ENCODE measurements at places on chromosomes 4 and X.

- H3K4me1 ChIP-seq: no peaks in the 10 kb centered on the region
- H3K4me3 ChIP-seq: no peak overlapping the region
- H3K27ac ChIP-seq: no peak overlapping the region
Observed at GRCh38 chr4:57342411-57342810, 232.2 kb upstream of the IGFBP7 start.

DNA sequence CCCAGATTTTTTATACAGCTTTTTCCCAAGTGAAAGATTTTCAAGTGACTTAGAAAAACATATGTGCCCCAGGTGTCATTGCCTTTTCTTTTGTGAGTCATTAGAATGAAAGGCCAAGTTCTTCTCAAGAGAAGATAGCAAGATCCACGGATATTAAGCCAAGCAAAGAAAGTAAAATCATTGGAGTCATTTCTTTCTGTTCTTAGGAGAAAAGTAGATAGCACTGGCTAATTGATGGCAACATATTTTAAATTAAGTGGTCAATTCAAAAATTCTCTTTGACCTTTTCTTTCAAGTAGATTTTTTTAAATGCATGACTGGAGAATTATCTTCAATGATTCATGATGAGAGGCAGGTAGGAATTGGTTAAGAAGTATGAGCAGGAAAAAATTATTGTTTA is 94.4 kb downstream of the HHIP start:
- no peak for DNase-seq
- no peak overlapping the region for H3K4me3 ChIP-seq
- no peaks in the 10 kb centered on the region for H3K27me3 ChIP-seq
- H3K4me1 ChIP-seq: no peaks in the 10 kb centered on the region
- no peaks in the 10 kb centered on the region for H3K36me3 ChIP-seq
- H3K27ac ChIP-seq: no peak overlapping the region

- H3K4me1 ChIP-seq: no peaks in the 10 kb centered on the region
- DNase-seq: no peak
- H3K27me3 ChIP-seq: no peaks in the 10 kb centered on the region
- no peak overlapping the region for H3K27ac ChIP-seq
Observed at GRCh38 chrX:72634331-72634730, 61.7 kb upstream of the HDAC8 start.

- no peak overlapping the region for H3K4me3 ChIP-seq
- H3K27me3 ChIP-seq: no peaks in the 10 kb centered on the region
- peaks cover 38% of the 10 kb centered on the region for H3K4me1 ChIP-seq
- no peaks in the 10 kb centered on the region for H3K36me3 ChIP-seq
- no peak for DNase-seq
- no peak overlapping the region for H3K27ac ChIP-seq
Observed at GRCh38 chr4:101292214-101292613, 55.1 kb downstream of the PPP3CA start.

- no peaks in the 10 kb centered on the region for H3K27me3 ChIP-seq
- H3K4me1 ChIP-seq: no peaks in the 10 kb centered on the region
- no peak overlapping the region for H3K4me3 ChIP-seq
- no peak for DNase-seq
- no peaks in the 10 kb centered on the region for H3K36me3 ChIP-seq
- no peak overlapping the region for H3K27ac ChIP-seq
Observed at GRCh38 chr4:54843106-54843505, 185.3 kb downstream of the KIT start.

DNA sequence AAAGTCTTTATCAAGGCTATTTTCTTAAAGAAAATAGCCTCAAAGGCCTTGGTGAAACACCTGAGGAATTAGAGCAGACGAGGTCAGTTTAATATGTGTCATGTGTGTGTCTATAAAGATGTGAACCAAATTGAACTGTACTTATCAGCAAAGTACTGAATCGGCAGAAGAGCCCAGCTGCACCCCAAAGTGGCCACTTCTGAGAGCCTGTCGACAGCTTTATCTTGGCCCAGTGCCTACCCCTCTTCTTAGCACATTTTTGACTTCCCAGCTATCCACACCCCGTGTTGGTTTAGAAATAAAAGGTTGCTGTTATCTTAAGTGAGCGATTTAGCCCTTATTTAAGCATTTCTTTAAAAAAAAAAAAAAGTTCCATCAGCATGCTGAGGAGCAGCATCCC is 329.7 kb downstream of the FBXW7 start:
- H3K36me3 ChIP-seq: no peaks in the 10 kb centered on the region
- no peak overlapping the region for H3K4me3 ChIP-seq
- H3K27ac ChIP-seq: no peak overlapping the region
- H3K27me3 ChIP-seq: no peaks in the 10 kb centered on the region
- DNase-seq: no peak
- no peaks in the 10 kb centered on the region for H3K4me1 ChIP-seq

GRCh38 chr4:472881-473569 is 25.9 kb downstream of the ZNF721 start:
- H3K27me3 ChIP-seq: no peaks in the 10 kb centered on the region
- no peaks in the 10 kb centered on the region for H3K4me1 ChIP-seq
- peak overlapping the region; percentile 93 for H3K27ac ChIP-seq
- peaks cover 31% of the 10 kb centered on the region for H3K36me3 ChIP-seq
- peak overlapping the region; percentile 97 for H3K4me3 ChIP-seq
- DNase-seq: no peak

DNA sequence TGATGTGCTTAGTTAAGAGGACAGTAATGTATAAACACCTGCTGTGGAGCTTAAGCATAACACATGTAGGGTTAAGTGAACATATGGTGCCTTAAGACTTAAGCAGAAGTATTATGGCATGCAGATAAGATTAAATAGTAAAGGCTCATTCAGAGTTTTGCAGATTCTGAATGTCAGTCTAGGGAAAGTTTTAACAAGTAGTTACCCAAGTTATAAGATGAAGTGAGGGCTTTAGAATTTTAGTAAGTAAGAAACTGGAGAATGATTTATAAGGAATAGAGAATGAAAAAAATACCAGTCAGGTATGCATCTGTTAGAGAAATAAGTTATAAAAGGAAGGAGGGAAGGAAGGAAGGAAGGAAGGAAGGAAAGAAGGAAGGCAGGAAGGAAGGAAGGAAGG is 902.1 kb downstream of the TRAM1L1 start:
- H3K4me3 ChIP-seq: no peak overlapping the region
- no peak overlapping the region for H3K27ac ChIP-seq
- no peak for DNase-seq
- no peaks in the 10 kb centered on the region for H3K36me3 ChIP-seq
- no peaks in the 10 kb centered on the region for H3K27me3 ChIP-seq

DNA sequence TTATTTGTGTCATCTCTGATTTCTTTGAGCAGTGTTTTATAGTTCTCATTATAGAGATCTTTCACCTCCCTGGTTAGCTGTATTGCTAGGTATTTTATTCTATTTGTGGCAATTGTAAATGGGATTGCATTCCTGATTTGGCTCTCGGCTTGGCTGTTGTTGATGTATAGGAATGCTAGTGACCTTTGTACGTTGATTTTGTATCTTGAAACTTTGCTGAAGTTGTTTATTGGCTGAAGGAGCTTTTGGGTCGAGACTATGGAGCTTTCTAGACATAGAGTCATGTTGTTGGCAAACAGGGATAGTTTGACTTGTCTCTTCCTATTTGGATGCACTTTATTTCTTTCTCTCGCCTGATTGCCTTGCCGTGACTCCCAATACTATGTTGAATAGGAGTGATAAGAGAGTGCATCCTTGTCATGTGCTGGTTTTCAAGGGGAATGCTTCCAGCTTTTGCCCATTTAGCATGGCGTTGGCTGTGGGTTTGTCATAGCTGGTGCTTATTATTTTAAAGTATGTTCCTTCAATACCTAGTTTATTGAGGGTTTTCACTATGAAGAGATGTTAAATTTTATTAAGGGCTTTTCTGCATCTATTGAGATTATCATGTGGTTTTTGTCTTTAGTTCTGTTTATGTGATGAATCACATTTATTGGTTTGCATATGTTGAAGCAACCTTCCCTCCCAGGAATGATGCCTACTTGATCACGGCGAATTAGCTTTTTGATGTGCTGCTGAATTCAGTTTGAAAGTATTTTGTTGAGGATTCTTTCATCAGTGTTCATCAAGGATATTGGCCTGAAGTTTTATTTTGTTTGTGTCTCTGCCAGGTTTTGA is 72.7 kb upstream of the BOD1L1 start:
- no peaks in the 10 kb centered on the region for H3K4me1 ChIP-seq
- H3K36me3 ChIP-seq: no peaks in the 10 kb centered on the region
- no peak overlapping the region for H3K27ac ChIP-seq
- H3K27me3 ChIP-seq: no peaks in the 10 kb centered on the region
- no peak for DNase-seq

Measured in right atrium auricular region (tissue), 2 donors.